ENCODE measurements at places on chromosomes 7 and 10. TPM values are rescaled to one million over a fixed set of nuclear protein-coding genes. Genes with fewer than 3 reads are reported as not detected.

Gene GARS1
- 32.2 TPM for total RNA-seq

Gene PPP1R3C
- total RNA-seq = 135 TPM

Gene SP8
- total RNA-seq = not detected

Gene LRRTM3
- not detected for total RNA-seq

Gene PHYH
- 181 TPM for total RNA-seq

Gene CACNB2
- total RNA-seq = 45.7 TPM

Gene SLC26A4
- 0.46 TPM for total RNA-seq
